Upper lobe of right lung (tissue), 1 donor: ENCODE measurements at places on chromosomes 1 and 21. TPM values are rescaled to one million over a fixed set of nuclear protein-coding genes. Genes with fewer than 3 reads are reported as not detected.

TRIM17 gene
- 2.6 TPM for total RNA-seq

NECAP2 gene
- 78.1 TPM for total RNA-seq

GRCh38 chr1:200453553-200453905 is 43.7 kb upstream of the ZNF281 start:
- DNase-seq: no peak

GLMN gene
- total RNA-seq: 5.8 TPM

DNA sequence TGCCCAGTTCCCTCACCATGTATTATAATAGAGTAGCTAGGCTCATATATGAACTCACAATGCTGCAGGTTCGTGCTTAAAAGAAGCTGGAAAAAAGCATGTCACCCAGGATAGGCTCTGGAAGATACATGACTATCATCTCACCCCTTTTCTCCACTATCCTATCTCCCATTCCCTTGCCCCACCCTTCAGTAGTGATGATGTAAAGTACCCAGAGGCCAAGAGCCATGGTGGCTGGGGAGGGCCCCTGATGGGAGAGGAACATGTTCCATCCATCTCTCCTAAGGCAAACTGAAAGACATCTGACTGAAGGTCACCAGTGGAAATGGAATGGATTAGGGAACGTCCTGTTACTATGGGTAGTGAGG is 20.3 kb upstream of the RBBP5 start:
- no peak for DNase-seq
